ENCODE measurements at places on chromosomes 7 and 10.

DNA sequence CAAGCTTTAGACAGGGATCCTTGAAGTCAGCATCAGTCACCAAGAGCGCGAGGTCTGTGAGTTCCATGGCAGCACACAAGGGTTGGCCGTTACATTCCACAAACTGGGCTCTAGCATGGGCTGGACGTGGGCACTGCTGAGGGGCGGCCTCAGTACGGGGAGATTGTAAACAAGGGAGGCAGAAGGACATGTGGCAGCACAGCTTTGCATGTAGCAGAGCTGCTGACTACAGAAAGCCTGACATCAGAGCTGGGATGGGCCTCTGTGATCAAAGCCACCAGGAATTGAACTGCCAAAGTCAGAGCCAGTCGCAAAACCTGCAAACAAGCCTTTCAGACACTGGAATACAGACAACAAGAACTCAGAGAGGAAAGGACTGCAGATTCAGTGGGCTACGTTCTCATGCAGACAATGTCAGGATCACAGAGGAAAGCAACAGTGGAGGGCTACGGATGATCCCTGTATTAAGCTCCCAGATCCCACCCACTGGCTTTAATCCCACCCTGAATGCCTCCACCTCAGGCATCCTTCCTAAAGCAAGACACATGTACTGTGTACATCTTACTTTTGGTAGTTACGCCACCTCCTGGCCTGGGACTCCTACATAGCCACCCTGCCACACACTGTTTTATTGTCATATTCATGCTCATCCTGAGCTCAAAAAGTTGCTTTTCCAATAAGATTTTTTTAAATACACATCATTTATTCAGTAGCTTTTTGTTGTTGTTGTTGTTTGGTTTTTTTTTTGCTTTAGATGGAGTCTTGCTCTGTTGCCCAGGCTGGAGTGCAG lies 291.1 kb upstream of the IMMP2L start:
- DNase-seq: no peak

GRCh38 chr7:132866551-132866950 lies 215.3 kb downstream of the CHCHD3 start:
- no peak for DNase-seq

GRCh38 chr7:46993396-46993795 lies 588.5 kb downstream of the TNS3 start:
- DNase-seq: no peak

GRCh38 chr10:114691442-114691941 lies 33.4 kb upstream of the ABLIM1 start:
- DNase-seq: no peak

DNA sequence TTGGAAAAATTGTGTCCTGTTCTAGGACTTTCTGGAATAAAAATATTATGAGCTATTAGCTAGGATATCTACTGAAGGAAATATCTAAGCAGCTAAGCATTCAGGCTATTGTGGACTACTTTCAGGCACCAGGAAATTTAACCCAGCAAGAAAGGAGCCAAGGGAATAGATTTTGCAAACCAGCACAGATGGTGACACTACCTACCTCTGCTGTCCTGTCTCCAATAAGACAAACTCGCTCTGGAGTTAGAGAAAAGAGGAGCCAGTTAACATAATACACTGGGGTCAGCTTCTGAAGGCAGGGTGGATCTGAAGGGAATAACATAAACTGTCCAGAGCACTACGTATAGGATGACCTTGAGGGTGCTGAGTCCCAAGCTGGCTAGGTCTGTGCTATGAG lies 223.7 kb upstream of the PRSS58 start:
- no peak for DNase-seq

DNA sequence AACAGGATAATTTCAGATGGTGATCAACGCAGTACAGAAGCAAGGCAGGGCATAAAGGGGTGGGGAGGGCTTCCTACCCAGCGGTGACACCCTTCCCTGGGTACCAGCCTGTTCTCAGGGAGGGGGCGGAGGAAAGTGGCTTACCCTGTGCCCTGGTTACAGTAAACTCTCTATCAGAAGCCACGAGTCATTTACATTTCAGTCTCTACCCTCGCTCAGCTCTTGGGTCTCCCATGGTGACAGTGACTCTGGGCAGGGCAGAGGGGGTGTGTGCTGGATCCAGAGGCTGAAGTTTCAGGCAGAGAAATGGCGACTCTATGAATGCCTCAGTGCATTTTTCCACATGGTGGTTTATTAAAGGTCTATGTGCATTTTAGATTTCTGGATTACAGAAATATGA lies 107.0 kb downstream of the ADARB2 start:
- DNase-seq: no peak

GRCh38 chr10:69065406-69066361 lies 22.2 kb upstream of the SRGN start:
- no peak for DNase-seq

DNA sequence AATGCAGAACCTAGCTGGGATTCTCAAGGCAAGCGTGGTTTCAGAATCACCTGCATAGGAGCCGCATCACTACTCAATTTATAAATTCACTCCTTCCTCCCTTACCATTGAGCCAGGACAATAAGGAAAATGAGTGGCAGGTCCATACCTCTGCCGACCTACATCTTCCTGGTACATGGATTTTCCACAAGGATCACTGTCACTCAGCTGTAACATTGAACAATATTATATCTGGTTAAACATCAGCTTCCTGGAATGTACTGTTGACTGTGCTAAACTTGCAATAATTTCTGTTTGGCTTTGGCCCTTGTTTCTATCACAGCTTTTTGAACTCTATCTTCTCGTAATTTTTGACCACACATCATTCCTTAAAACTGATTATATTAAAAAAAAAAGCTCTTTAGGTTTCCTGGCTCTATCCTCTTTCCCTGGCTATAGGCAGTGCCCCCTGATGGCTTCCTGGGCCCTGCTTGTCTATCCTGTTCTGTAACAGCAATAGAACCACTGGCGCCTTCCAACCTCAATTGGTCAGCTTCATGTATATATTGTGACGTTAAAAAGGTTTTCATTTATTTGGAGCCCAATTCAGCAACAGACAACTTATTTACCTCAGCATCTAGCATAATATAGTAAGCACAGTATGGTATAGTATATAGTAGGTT lies 59.2 kb downstream of the RNLS start:
- DNase-seq: no peak

DNA sequence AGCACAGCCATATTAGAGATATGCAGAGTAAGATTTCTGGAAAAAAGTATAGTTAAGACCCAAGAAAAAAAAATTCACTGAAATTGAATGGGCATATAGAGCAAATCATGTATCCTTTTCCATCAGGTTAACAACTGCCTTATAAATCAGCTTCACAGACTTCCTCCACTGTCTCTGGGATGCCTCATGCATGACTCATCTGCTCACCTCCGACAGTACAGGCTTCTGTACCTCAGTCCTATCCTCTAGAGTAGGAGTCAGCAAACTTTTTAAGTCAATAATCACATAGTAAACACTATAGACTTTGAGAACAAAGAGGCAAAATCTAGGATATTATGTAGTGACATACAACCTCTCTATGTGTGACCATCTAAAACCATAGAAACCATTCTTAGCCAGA lies 211.6 kb upstream of the SP8 start:
- DNase-seq: no peak

DNA sequence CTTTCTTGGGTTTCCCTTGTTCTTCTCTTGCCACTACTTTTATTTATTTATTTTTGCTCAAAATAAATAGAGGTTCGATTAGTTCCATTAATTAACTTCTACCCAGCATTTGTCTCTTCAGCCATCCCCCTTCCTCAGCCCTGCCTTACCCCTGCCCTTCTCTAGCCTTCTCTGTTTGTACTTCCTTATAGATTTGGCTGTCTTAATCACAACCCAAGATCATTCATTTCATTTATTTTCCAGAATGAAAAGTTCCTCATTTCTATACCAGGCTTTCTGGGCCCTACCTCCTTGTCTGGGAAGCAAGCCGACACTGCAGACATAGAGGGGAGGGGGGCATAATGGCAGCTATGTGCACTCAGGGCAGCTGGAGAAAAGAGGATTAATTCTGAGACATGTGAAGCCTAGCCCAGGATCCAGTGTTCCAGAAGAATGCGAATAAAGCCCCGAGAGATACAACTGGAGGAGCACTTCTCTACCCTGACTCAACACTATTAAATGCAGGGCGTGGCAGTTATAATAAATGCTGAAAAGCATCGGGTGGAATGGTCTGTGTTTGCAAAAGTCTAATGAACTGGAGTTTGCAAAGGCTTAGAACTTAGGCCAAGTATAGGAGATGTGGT lies 6.4 kb upstream of the PDCD4 start:
- DNase-seq: no peak

- no peak for DNase-seq
Observed at GRCh38 chr10:76319661-76320060, 888.2 kb downstream of the LRMDA start.

DNA sequence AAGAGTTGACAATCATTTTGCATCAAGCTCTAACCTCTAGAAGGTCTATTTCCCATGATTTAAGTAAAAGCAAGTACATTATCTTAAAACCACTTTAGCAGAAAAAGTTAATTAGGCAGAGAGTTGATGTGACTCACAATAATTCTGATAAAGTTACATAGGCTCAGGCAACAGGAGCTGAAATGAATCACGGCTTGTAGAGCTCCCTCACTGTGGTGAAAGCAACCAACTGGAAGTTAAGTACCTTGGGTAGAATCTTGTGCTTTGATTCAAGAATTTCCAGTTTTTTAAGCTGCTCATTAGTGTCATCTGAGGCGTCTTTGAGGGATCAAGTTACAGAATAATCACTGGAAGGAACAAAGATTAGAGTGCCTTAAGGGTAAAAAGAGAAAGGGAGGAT lies 68.9 kb upstream of the NFE2L3 start:
- DNase-seq: no peak

DNA sequence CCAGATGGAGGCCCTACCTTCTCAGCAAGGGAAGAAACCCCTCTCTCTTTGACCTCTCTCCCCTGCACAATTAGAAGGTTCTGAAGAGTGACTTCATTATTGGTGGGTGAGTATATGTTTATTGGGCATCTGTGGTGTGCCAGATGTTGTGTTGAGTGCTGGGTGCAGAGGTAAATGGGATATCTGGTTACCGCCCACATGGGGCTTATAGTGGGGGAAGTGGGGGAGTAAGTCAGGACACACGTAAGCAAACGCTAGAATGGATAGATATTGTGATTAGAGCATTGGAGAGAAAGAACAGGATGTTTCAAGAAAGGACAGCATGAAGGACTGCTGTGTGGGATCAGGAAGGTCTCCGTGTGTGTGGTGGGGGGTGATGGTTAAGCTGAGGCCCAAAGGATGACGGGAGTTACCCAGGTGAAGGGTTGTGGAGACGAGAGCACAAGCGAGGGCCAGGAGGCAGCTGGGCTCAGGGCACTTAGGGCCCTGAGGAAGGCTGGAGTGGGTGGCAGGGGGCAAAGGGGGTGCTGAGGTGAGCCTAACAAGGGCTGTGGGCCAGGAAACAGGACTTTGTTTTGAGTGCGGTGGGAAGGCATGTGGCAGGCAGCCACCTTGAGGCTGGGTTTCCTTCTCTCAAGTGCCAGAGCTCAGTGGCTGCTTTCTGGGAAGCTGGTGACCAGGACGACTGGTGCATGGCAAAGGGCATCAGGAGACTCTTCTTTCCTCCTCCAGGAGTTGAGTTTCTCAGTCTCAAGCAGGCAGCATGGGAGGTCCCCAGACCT lies 299.9 kb downstream of the RPS24 start:
- no peak for DNase-seq

DNA sequence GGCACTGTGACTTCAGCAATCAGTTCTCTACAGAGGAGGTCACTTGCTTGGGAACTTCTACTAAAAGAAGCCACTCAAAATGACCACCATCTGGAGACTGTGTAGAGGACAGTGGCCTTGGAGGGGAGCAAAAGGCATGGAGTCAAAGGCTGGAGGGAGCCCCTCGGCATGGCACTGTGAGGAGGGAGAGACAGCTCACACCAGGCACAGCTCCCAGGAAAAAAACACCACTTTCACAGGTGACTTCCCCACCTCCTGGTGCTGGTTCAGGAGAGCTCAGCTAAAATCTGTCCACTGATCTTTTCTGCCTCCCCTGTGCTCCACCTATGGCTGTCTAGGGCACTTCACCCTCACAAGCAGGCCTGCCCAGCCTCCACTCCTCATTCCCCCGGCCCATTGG lies 649.4 kb upstream of the MGMT start:
- no peak for DNase-seq

DNA sequence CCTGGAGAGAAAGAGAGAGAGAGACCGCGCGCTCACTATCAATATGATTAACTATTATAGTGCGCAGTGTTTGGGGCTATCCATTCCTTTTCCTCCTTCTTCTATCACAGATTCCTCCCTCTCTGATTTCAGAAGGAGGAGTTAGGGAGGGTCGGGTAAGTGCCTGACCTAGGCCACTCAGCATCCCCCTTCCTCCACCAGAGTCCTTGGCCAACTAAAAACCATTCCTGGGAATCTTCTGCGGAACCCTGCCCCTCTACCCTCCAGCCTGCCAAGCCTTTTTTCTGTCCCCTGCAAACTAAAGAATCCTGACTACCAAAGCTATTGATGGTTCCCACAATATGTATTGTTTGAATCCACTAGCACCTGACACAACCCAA lies 256.2 kb upstream of the NFE2L3 start:
- no peak for DNase-seq

GRCh38 chr7:134462337-134462925 lies 3.5 kb upstream of the AKR1B1 start:
- no peak for DNase-seq

GRCh38 chr10:126538439-126539135 lies 131.9 kb downstream of the C10orf90 start:
- DNase-seq: no peak

- no peak for DNase-seq
Observed at GRCh38 chr10:48607356-48608278, 2.7 kb upstream of the ARHGAP22 start.

- no peak for DNase-seq
Observed at GRCh38 chr10:1567742-1568495, 169.4 kb downstream of the ADARB2 start.

GRCh38 chr10:68099736-68100135 lies 9.6 kb upstream of the MYPN start:
- DNase-seq: no peak

DNA sequence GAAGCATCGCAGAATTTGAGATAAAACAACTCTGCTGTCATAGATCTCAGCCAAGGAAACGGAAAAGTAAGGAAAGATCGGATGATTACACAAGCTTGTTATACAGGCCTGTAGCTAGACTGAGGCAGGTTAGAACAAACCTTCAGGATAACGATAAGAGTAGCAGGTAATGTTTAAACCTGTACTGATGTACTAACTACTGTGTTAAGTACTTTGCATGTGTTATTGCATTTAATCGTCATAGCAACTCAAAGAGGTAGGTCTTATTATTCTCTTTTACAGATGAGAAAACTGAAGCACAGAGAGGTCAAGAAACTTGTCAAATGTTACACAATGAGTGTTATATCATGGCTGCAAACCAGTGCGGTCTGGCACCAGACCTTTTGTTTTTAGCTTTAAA lies 352.5 kb downstream of the GPAM start:
- no peak for DNase-seq

DNA sequence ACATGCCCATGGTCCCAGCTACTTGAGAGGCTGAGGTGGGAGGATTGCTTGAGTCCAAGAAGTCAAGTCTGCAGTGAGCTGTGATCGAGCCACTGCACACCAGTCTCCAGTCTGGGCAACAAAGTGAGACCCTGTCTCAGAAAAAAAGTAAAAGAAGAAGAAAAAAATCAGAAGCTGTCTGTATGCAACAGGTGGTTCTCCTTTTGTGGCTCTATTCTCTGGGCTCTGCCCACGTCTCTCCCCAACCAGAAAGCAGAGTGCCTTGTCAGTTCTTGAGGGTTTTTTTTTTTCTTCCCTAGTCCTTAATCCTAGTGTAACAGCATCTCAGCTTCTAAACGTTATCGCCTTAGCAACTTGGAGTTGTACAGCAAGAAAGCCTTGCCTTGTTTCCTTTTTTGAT lies 89.5 kb downstream of the PRKCQ start:
- DNase-seq: no peak

GRCh38 chr7:44637788-44638594 lies 31.6 kb downstream of the OGDH start:
- DNase-seq: no peak
